ENCODE measurements at places on chromosomes 3 and 15.

- no peak for DNase-seq
Observed at GRCh38 chr15:94411846-94412245, 180.5 kb downstream of the MCTP2 start.

- no peak for DNase-seq
Observed at GRCh38 chr3:186255703-186256331, 106.2 kb downstream of the DGKG start.

DNA sequence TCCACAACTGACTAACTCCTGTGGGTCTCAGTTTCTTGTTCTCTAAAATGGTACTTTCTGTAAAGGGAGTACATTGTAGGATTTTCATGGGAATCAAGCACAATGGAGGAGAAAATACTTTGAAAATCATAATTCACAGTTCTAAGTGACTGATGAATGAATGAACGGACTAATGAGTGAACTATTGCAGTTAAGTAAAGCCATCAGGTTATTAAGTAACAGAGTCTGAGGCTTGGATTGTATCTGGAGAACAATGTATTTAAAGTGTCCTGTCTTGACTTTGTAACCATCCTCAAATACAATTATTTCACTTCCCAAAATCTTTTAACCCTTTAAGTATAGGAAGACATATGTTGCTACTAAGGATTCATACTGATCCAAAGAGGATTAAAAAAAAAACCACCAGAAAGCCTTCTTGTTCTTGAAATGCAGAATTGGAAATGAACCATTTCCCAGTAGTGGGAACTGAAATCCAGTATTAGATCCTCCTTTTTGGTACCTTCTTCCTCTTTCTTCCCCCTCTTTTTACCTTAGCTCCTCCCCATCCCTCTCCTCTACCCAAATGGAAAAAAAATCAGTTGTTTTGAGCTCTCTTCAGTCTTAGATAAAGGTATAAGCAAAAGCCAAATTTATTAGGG is 13.2 kb upstream of the BCL6 start:
- no peak for DNase-seq

DNA sequence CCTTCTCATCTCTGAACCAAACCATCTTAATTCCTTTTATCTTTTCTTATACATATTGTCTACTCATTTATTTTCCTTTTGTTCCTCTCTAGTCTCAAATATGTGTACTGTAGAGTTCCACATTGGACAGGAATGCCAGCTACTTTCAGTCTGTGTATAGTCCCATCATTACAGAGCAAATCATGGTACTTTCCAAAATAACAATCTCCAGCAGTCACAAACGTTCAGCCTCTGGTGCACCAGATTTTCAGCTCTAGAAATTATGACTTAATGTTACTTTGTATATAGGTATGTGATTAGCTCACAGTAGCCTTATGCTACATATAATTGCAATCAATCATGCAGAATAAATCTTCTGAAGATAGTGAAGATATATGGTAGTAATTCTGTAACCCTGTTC is 32.5 kb upstream of the TM4SF4 start:
- DNase-seq = no peak

GRCh38 chr3:32593903-32594525 is 23.4 kb upstream of the DYNC1LI1 start:
- DNase-seq = no peak

DNA sequence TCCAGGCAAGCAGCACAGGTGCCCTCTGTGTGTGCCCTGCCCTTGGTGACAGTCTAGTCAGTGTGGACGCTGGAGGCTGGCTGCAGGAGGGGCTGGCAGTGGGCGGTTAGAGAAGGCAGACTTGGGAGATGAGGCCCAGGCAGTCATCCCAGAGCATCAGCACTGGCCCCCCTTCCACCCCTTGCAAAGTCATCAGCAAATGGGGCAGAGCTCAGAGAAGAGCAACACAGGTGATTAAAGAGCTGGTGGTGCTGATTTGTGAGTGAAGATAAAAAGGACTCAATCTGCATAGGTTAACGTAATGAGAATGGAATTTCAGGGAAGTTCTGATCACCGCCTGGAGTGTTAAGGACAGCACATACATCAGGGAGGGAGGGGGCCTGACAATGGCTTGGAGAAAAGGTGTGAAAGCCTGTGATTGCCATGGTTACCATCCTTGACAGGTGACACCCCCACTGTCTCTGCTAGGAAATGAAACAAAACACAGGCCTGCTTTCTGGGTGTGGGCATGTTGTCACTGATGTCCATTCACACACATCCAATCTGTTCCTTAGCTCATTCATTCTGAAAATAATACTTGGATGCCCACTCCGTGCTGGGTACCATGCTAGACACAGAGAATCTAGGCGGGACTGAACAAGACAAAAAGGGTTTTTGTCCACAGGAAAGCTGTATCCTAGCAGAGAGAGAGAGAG is 269.6 kb upstream of the ST8SIA2 start:
- no peak for DNase-seq

- no peak for DNase-seq
Observed at GRCh38 chr15:59002418-59002859, 15.0 kb downstream of the RNF111 start.

- no peak for DNase-seq
Observed at GRCh38 chr3:118108201-118108600, 926.4 kb downstream of the IGSF11 start.

- DNase-seq = no peak
Observed at GRCh38 chr3:161296814-161297213, 74.5 kb downstream of the SPTSSB start.
